ENCODE measurements at places on chromosomes 11 and 22.
A peak's percentile ranks its signal among the peaks of the same experiment; 100 is the strongest.

- DNase-seq: no peak
These were observed 72.7 kb downstream of the TRPC6 start for GRCh38 chr11:101511065-101511464.

- DNase-seq: no peak
These were observed 9.2 kb upstream of the OR9Q2 start for GRCh38 chr11:58179648-58180047.

DNA sequence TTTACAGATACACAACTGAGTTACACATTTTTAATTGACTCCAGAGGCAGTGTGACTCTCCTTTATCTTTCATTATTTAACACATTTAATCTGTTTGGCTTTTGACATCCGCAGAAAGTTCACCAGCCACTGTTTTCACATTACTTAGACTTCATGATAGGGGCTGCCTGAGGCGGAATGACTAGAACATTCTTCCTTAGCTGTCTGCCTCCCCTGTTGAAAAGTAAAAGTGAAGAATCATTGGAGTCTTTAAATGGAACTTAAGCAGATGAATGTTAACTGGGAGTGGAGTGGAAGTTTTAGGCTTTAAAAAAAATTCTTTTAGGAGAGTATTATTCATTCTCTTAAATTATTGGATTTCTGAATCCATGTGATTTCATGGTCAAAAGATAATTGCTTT, 229.2 kb upstream of the MTNR1B start:
- no peak for DNase-seq

- no peak for DNase-seq
These were observed 25.0 kb downstream of the ARRB1 start for GRCh38 chr11:75326439-75326810.

- DNase-seq: no peak
These were observed 36.9 kb downstream of the PTPRJ start for GRCh38 chr11:48017105-48017830.

DNA sequence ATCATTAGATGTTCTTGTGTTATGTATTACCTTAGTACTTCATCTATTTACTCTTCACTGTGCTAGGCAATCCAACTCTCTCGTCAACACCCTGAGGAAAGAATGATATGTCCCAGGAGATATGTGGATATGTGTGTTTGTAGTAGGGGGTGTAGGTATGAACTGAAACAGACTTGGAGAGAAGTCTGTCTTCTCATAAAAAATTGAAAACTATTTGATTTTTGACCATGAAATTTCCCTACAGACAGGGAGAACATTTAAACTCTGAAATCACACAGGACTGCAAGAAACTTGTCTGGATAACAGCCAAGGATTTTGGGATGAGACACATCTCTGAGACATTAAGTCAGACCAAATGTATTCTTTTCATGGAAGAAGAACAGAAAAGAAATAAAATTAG, 967.0 kb upstream of the FAT3 start:
- no peak for DNase-seq

- no peak for DNase-seq
These were observed 51.6 kb downstream of the DNHD1 start for GRCh38 chr11:6548641-6549040.

DNA sequence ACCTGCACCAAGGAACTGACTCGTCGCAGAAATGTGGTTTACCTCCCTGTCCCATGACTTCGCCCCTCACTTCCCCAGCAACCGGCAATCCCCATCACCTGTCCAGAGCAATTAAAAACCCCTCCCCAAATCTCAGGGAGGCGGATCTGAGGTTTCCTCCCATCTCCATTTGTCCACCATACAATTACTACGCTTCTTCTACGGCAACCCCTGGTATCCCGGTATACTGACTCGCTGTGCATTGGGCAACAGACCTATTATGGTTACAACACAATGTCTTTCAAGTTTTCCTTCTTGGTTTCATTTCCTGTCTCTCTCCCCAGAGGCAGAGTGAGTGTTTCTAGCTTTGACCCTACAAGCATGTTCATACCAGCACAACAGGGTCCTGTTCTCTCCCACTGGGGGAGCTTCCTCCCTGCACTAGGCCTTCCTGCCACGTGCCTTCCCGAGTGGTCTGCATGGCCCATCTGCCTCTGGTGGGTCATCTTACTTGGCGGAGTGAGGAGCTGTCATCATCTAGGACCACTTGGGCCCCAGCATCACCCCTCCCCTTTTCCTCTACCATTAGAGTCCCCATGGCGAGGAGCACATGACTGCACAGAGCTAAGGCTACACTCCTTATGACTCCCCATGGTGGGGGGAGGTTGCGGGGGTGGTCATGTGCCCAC, 30.3 kb upstream of the NAP1L4 start:
- no peak for DNase-seq

DNA sequence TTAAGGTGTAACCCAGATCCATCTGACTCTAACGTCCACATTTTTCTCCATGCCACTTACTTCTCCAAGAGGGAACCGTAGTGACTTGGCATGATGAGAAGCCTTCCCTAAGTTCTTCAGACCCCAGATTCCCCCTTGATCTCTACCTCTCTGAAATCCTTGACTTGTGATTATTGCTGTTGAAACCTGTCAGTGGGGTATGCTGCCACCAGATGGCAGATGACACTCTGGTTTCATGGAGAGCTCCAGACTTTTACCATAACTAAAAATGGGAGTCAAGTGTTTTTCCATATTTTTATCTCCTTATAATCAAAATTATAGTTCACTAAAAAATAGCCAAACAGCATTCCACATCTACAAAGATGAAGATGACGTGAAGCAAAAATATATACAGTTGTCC, 504.2 kb downstream of the SOX6 start:
- DNase-seq: no peak

- no peak for DNase-seq
These were observed 344.9 kb upstream of the B3GAT1 start for GRCh38 chr11:134756811-134757540.

DNA sequence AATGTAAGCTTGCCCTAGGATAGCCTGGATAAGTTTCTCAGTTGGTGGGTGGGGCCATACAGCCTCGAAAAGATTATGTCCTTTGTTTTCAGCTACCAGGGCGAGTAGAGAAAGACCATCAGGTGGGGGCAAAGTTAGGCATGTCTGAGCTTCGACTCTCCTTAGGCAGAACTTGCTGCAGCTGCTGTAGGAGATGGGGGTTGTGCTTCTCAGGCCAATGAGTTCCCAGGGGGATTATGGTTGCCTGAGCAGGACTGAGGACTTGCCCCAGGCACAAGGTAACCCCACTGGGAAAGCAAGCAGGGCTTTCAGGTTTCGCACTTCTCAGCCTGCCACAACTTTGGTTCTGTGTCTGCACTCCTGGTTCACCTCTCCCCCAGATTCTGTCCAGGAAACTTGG, 173.4 kb upstream of the SESN3 start:
- no peak for DNase-seq

GRCh38 chr11:74478877-74479731, 11.8 kb upstream of the KCNE3 start:
- no peak for DNase-seq

DNA sequence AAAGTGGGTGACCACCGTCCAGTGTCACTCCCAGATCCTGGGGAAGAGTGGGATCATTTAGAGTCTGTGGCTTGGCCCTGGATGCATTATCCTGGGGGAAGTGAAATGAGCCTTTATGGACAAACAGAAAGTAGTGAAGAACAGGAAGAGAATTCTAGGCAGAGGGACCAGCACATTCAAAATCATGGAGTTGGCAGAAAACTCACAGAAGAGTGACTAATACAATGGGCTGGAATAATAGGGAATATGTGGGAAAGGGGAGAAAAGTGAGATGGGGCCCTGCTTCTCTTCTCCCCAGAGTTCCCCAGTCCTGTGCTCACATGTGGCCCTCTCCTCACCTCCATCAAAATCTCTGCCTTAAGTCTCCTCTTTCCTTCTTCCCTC, 84.3 kb downstream of the CCDC81 start:
- no peak for DNase-seq

- peak; percentile 54 for DNase-seq
These were observed 3.4 kb downstream of the TENM4 start for GRCh38 chr11:79437278-79437980.

DNA sequence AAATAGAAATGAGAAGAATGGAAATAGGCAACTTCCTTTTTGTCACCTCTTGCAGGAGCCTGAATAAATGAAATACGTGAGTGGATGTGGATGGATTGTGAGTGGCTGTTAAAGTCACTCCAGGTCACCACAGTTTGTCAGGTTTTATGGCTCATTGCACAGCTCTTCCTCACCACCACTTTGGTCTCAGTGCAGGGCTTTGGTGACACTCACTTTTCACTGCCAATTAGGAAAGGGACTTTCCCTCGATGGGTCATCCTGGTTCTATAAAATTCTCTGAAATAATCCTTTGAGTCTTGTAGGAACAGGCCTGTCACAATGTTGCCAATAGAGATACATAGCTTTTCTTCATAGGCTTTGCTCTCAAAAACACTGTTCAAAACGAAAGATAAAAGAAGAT, 172.4 kb upstream of the C11orf87 start:
- no peak for DNase-seq

- DNase-seq: no peak
These were observed 14.5 kb downstream of the SAA1 start for GRCh38 chr11:18280438-18281045.

GRCh38 chr11:107042748-107043147, 24.5 kb upstream of the GUCY1A2 start:
- DNase-seq: no peak

DNA sequence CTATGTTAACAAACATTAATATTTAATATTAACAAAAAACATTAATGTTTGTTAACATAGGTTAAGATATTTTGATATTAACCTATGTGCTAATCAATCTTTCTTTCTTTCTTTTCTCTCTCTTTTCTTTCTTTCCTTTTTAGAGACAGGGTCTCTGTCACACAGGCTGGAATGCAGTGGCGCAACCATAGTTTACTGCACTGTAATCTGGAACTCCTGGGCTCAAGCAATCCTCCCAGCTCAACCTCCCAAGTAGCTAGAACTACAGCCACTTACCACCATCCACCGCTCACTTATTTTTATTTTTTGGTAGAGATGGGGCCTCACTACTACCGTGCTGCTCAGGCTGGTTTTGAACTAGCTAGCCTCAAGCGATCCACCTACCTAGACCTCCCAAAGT, 13.2 kb downstream of the SIK3 start:
- no peak for DNase-seq

DNA sequence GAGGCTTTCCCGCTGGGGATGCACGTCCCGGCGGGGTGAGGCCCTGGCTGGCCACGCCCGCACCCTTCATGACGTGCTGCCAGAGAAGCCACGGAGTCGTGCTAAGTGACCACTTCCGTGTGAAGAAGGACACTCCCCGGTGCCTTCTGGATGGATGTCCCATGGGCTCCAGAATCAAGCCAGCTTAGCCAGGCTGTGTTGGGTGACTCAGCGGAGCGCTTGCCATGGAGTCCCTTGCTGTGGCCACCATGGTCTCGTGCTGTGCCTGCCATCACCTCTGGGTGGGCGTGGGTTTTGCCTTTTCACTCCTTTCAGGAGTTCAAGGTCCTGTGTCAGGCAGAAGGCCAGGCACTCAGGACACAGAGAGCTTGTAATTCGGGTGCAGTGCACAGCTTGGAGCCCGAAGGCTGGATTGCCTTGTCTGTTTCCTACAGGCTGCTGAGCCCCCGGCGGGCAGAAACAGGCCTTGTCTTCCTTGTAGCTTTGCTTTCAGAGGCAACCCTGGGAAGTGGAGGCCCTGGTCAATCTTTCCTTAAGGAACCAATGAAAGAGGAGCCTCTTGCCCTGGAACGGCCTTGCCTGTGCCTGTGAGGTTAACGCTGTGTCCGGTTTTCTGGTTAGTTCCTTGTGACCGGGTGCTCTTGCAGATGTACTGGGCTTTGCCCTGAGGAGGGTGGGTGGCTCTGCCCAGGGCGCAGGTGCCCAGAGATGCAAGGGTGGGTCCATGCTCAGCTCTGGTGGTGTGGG, 268.6 kb downstream of the TBC1D22A start:
- no peak for DNase-seq

- DNase-seq: peak; percentile 88
These were observed 33.3 kb downstream of the ANO1 start for GRCh38 chr11:70111269-70112016.

DNA sequence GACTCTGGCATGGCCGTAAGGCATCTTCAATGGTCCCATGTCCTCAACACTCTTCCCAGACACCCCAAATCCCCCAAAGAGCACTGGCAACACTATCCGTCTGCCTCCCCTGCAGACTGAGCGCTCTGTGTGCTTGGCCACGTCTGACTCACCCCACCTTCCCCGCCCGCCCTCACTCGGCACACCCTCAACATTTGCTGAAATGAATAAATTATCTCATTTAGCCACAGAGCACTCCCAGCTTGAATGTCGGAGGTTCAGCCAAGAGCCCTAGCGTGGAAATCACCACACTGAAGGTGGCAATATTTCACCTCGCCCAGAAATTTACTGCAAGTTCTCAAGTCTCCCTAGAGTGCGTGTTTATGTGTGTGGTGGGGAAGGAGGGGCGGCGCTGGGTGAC, 46.6 kb upstream of the TCF20 start:
- DNase-seq: no peak

GRCh38 chr11:68978931-68979594, 1.7 kb downstream of the MRGPRD start:
- no peak for DNase-seq

DNA sequence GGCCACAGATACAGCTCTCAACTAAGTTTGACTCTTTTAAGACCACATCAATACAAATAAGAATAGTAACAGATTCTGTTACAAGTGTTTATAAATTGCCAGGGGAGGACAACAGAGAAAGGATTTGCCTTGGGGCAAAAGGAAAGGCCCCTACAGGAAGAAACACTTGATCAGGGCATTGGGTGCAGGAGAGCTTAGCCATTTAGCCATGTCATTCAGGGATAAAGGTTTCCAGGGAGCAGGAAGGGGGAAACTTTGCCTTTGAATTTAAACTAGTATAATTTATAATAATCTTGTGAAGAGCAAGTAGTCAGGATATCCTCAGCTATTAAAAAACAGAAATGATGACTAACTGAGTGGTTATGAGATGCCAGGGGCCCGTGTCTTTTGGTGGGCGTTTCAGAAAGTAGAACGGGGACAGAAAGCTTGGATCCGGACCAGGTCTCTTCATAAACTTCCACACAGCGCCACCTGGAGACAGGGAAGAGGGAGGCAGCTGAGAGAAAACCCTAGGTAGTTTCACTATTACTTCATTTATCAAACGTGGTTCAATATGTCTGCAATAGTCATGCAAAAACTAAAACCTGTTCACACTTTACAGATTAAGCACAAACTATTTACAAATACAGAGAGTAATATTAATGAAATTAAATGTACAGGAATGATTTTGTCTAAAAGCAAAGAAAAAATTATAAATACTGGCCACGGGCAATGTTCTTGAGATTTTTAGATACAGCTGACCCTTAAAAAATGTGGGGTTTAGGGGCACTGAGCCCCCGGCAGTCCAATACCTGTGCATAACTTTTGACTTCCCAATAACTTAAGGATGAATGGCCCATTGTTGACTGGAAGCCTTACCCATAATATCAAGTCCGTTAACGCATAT, 11.0 kb upstream of the SLC5A4 start:
- DNase-seq: no peak

- no peak for DNase-seq
These were observed 2.6 kb upstream of the OR51I1 start for GRCh38 chr11:5443835-5444393.
